ENCODE measurements at places on chromosomes 1 and 21.
A peak's percentile ranks its signal among the peaks of the same experiment; 100 is the strongest.

- no peak for DNase-seq
Observed at GRCh38 chr1:17617787-17618557, 78.5 kb downstream of the ARHGEF10L start.

GRCh38 chr1:228695015-228695955, 40.0 kb upstream of the RHOU start:
- no peak for DNase-seq

- DNase-seq, result peak; percentile 79
Observed at GRCh38 chr1:151993734-151994496, at the start of gene S100A10. TSS of gene S100A10 (minus strand) at chr1:151993859. CDS start at chr1:151986230, 7,629 bp downstream.

DNA sequence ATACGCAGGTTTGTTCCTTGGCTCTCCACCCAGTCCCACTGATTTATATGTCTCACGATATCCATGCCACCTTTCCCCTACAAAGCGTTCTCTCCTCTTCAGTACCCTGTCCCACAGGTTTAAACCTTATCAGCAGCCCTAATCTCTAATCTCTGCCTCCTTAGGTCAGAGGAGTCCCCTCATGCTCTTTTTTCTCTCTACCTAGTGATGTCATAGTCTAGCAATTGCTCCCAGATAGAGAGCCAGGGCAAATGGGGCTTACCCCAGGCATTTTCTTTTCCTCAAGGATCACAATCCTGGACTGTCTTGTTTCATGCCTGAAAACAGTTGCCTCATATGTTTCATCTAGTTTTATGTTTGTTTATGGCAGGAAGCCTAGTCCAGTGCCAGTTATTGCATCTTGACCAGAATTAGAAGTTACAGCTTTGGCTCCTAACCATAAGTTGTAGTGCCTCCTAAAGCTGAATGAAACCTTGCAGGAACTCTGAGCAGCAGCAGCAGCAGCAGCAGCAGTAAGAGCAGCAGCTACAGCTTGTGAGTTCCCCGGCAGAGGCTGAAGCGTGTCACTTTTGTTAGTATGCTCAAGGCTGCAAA, 26.7 kb upstream of the TP53BP2 start:
- no peak for DNase-seq

DNA sequence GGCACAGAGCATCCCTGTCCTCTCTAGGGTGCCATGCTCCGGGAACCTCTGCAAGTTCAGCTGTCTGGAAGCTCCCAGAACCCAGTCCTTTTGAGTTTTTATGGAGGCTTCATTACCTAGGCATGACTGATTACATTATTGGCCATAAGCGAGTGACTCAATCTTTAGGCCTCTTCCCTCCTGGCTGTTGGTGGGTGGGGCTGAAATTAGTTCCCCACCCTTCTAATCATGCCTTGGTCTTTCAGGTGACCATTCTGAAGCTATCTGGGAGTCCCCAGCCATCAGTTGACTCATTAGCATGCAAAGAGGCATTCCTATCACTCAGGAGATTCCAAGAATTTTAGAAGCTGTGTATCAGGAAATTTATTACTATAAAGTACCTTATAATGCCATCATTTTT, 46.6 kb downstream of the WLS start:
- DNase-seq, result no peak

DNA sequence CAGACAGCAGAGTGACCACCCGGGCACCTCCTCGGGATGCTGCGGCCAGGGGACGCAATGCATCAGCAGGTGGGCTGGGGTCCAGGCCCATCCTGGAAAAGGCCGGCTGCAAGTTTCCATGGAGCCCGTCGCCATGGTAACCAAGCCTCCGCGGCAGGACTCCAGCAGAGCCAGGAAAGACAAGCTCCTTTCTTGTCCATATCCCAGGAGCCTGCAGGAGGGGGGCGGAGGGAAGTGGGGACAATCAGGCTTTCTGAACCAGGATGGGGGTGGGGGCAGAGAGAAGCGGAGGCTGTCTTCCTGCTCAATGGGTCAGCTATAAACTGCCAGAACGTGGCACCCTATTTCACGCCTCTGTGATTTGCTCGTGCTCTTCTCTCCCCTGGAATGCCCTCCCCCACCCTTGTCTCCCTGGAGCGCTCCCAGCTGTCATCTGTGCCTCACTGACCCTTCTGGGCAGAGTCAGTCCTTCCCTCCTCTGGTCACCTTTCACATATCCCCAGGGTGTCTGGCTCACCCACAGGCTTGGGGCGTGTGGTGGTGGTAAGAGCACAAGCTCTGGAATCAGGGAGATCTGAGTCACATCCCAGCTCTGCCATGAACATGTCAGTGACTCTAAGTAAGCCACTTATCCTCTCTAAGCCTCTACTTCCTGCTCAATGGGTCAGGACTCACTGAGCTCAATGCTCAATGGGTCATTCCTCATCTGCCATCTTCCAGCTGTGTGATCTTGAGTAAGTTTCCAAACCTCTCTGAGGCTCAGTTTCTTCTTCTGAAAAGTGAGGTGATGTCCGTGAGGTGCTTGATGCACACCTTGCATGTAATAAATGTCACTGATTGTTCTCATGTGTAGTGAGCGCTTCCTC, 58.9 kb upstream of the LAPTM5 start:
- DNase-seq, result no peak

GRCh38 chr1:23718482-23718881, 24.8 kb upstream of the ELOA start:
- no peak for DNase-seq

DNA sequence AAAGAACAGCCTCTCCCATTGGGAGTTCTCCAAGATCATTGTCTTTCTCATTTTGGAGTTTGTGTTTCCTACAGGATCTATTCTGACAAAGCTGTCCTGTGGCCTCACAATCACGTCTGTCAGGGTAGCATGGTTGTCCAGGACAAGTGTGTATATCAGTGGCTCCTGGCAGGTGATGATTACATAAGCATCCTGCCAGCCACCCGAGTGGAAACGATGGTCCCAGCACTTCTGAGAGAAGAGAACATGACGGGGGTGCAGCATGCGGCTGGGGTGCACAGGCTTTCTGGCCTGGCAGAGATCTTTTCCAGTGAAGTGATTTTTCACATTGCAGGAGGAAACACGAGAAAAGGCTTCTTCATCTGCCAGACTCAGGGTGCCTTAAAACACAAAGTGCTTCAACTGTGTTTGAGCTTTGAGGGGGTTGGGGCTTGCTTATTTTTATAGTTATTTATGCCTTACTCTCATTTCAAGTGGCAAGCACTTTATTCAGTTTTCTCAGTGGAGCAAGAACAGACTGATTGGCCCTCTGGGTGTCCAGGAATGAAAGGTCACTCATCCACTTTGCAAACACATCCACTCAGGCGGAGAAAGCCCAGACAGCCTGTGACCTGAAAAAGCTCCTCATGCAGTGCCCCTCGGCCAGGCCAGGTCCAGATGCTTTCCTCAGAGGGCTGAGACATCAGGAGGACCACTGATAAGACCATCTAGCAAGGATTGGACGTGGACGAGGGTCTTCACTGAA, 186.0 kb downstream of the DUSP10 start:
- DNase-seq, result no peak

DNA sequence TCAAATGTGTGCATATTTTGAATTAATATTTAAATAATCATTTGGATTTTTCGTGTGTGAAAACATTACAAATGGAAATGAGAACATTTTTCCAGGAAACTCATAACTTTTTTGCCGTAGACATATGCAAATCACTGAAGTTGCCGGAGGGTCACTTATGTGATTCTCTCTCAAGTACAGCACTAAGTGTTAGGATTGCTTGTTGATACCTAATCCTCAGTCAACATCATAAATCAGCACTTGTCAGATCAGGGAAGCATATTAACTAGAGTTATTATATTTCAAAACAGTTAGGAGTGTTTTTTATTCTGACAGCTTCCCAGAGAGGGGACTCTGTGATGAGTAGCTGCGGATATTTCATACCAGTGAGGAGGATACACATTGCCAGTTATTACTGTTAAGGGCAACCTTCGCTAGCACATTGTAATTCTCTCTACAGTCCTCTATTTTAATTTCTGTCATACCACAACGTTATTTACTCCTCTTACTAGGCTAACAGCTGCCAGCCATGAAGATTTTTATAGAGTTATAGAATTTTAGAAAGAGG, 41.5 kb downstream of the NCAM2 start:
- no peak for DNase-seq

DNA sequence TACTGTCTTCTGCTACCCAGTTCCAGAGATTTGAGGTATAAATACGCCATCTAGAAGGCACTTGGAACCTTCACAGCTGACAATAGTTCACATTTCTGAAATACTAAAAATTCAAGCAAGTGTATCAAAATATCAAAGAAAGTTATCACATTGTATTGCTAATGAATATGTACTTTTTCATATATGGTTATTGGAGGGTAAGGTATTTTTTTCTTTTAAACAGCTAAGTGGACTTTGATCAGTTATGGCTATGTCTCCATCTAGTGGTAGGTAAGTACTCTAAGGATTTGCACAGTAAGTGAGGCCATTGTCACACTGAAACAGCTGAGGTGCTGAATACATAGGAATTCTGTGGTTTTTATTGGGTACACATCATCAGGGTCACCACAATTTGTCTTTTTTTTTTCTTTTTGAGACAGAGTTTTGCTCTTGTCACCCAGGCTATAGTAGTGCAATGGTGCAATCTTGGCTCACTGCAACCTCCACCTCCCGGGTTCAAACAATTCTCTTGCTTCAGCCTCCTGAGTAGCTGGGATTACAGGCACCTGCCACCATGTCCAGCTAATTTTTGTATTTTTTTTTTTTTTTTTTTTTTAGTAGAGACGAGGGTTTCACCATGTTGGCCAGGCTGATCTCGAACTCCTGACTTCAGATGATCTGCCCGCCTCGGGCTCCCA, 49.1 kb upstream of the CR2 start:
- no peak for DNase-seq

DNA sequence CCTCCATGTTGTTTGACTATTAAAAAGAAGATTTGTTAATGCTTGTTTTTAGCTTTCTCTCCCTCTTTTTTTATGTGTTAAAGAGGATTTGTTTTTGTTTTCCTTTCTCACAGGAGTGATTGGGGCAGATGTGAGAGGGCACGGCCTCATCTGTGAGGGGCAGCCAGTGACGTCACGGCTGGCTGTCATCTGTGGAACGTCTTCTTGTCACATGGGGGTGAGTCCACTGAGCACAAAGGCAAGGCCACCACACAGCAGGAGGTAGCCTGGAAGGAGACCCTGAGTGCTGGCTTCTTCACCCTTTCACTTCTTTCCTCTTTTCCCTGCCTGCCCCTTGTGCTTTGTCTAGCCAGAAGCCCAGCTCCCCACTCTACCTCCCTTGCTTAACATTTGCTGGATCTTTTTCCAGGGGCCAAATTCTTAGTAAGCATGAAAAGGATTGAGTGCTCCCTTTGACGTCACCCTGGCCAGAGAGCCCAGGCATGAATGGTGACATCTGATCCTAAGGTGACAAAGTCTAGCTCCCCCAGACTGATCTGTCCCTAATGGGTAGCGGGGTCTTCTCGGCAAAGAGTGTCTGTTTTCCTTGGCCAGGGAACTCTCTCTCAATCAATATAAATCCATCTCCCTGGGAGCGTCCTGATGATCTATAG, 257.2 kb downstream of the FGGY start:
- DNase-seq, result no peak

DNA sequence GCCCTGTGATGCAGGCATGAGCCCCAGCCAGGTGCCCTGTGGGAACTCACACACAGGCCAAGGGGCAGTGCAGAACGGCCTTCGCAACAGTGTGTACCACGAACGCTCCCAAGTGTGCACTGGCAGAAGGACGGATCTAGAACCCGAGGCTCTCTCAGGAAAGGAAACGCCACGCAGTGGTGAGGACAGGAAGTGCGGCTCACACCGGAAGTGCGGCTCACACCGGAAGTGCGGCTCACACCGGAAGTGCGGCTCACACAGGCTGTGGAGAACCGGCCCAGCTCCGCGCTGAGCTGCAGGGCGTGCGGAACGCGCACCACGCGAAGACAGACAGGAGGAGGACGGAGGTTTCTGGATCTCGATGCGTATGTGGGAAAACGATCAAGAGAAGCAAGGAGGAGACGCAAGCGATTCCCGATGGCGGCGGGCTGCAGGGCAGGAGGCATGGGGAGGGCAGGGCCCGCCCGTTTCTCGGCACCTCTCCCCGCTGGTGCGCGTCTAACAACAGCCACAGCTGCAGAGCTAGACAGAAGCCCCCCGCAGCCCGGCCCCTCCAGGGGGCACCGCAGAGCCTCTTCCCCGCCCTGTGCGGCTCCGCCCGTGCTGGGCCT, 35.9 kb upstream of the TMEM52 start:
- no peak for DNase-seq

DNA sequence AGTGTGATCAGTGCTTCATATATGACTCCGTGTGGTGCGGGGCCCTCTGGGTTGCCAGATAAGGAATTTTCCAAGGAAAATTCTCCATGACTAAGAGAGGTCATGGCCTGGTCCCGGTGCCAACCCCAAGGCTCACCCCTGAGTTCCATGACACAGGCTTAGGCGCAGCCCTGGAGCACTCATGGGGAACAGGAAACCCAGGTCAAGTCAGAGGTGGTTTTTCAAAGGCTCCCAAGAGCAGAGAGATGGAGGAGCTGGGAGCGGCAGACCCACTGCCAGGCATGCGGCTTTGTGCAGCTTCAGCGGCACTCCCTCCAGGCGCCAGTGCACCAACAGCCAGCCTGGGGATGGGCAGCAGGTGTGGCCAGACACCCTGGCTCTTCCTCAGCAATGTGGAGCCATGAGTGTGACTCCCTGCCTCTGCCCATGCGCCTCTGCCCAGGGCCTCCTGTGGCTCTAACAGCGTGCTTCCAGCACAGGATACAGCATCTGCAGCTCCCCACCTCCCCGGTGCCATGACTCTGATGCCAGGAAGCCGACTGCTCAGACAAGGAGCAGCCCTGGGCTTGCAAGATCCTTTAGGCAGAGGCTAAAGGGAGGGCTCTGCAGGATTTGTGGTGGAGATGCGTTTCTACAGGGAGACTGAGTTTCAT, 47.3 kb downstream of the GPR161 start:
- no peak for DNase-seq

GRCh38 chr1:243315893-243316292, 60.1 kb downstream of the SDCCAG8 start:
- no peak for DNase-seq

- no peak for DNase-seq
Observed at GRCh38 chr1:42211224-42211623, 46.7 kb upstream of the GUCA2A start.

GRCh38 chr1:199173356-199173755, 534.5 kb downstream of the PTPRC start:
- no peak for DNase-seq

GRCh38 chr1:39178541-39179431, 25.7 kb upstream of the MACF1 start:
- no peak for DNase-seq

GRCh38 chr1:243294723-243295121, 38.9 kb downstream of the SDCCAG8 start:
- DNase-seq, result no peak

Data from activated CD8-positive, alpha-beta memory T cell treated with anti-CD3 and anti-CD28 coated beads, Interleukin-2, amount 50 U/mL, for 4 hours (primary cell).